ENCODE measurements at places on chromosomes 4 and X.

GRCh38 chr4:109294006-109294405 lies 8.5 kb downstream of the COL25A1 start:
- DNase-seq: no peak

DNA sequence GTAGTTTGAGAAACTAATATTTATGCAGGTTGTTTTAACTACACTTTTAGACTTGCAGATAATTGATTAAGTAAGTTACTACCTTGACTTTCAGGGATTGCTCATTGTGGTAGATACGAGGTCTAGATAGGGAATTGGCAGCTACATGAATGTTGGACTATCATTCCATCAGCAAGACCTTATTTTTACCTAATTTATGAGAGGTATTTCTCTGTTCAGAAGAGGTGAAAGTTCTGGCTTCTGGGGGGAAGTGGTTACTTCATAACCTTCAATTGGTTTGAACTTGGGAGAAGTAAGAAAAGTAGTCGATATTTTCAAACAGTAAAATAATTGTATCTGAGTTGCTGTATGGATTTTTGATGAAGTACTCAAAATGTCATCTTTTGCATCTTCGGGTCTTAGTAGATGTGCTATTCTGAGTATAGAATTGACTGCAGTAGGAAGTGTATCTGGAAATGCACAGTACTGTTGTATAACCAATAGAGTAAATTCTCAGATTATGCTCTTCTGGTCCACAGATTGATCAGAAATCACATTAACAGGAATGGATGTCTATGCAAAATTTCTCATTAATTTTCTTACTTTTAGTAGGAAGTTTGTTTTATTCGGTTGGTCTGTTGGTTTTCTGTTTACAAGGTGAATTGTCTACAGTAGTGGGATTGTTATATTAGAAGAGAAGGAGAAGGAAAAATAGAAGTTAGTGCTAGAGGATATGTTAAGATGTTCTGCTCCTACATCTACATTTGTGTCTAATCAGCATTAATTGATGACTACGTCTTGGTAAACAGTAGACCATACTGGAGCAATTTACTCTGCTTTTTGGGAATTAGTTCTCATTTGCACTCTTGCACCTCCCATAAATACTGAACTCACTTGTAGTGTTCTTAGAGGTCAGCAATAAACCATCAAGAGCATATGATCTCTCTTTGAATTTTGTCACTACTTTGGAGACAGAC lies 3.0 kb downstream of the NFKB1 start:
- DNase-seq: no peak

DNA sequence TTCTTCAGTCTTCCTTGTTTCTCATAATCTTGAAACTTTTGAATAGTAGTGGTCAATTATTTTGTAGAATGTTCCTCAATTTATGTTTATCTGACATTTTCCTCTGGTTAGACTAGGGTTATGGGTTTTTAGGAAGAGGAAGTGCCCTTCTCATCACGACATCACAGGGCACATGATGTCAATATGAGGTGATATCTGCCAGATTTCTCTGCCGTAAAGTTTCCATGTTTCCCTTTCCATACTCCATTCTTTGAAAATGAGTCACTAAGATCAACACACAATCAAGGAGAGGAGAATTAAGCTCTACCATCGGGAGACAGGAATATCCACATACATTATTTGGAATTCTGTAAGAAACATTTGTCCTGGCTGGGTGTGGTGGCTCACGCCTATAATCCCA lies 28.4 kb downstream of the RP2 start:
- DNase-seq: no peak

- DNase-seq: no peak
Measured at GRCh38 chrX:33252306-33252825, 41.0 kb upstream of the DMD start.

DNA sequence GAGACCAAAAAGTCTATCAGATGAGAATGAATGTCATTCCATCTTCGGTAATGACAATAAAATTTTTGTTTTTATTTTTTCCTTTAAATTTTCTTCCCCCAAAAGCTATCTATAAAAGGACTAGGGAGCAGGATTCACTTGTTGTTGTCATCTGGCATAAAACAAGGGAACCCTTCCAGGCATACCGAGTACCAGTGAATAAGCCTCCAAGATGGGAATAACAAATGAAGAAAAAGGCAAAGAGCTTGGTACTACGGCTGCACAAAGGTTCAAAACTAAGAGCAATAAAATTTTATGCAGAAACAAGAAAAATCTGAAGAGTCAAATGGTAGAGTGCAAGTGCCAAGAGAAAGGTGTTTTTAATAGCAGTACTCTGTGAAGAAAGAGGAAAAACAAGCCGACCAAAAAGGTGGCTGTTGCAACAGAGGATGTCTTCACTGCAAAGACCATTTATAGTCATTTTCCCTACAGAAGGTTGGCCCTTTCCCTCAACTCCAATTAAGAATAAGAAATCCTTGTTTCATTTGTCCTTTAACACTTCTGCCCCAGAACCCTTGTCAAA lies 25.8 kb downstream of the PPP3CA start:
- no peak for DNase-seq

GRCh38 chrX:37818031-37818430 lies 29.3 kb downstream of the DYNLT3 start:
- DNase-seq: no peak
